Smooth muscle cell of the pulmonary artery (primary cell): ENCODE measurements at places on chromosomes 3 and 15. TPM values are rescaled to one million over a fixed set of nuclear protein-coding genes. Genes with fewer than 3 reads are reported as not detected.

The GPR87 gene
- not detected in 2 replicates for total RNA-seq

The SCAANT1 gene
- total RNA-seq = not detected in 2 replicates

The GOLGA6L4 gene
- 0.85 and 1.1 TPM in 2 replicates for total RNA-seq

The HOMER2 gene
- total RNA-seq = 5.7 and 11.6 TPM in 2 replicates

The CCK gene
- 0.13 and 0.36 TPM in 2 replicates for total RNA-seq

The P4HTM gene
- 55.4 and 56.2 TPM in 2 replicates for total RNA-seq

The GP5 gene
- total RNA-seq = 0.33 and 0.69 TPM in 2 replicates

The CLRN1 gene
- not detected in 2 replicates for total RNA-seq

The MAP4 gene
- 171 and 178 TPM in 2 replicates for total RNA-seq

The SNX22 gene
- total RNA-seq = 0.10 and 0.13 TPM in 2 replicates

The GOLGA6B gene
- not detected in 2 replicates for total RNA-seq

The GASK1A gene
- 0.69 and 2.4 TPM in 2 replicates for total RNA-seq

The MAGI1 gene
- 31.5 and 41.3 TPM in 2 replicates for total RNA-seq

The CALML4 gene
- total RNA-seq = 1.6 and 2.3 TPM in 2 replicates

The CIAO2A gene
- 26.7 and 31.5 TPM in 2 replicates for total RNA-seq

The ECE2 gene
- 0.17 TPM in 1 of 2 replicates, not detected in the other for total RNA-seq

The WHAMM gene
- total RNA-seq = 4.2 and 5.3 TPM in 2 replicates

The ALAS1 gene
- total RNA-seq = 24.9 and 40.3 TPM in 2 replicates

The KCNAB1 gene
- total RNA-seq = 2.0 and 35.6 TPM in 2 replicates

The ST8SIA2 gene
- 0.13 TPM in 1 of 2 replicates, not detected in the other for total RNA-seq

The PRR20G gene
- total RNA-seq = not detected in 2 replicates

The KCNMB3 gene
- 0.76 and 1.0 TPM in 2 replicates for total RNA-seq

The RPS27L gene
- 205 and 254 TPM in 2 replicates for total RNA-seq
